ENCODE measurements at places on chromosomes 5 and 9.

DNA sequence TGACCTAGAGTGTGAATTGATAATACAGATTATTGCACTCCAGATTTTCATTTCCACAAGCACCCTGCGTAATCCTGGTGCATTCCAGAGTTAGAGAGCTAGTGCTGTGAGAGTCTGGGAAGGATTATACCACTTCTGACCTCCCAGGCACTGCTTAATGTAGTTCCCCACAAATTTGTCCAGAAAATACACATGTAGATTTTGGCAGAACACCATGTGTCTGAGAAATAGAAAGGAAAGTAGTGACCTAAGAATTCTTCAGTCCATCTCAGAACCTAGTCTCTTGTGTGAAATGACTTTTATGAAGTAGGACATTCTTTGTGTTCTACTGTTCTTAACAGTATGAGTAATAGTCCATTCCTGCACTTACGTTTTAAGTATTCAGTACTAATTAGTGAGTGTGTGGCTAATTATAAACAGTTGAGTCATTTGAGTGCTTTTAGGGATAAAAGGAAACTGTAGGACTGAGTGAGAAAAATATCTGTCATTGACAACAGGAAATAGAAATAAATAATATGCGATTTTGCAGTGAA is 27.8 kb upstream of the PTPDC1 start:
- no peak for DNase-seq

- no peak for DNase-seq
Observed at GRCh38 chr5:115979201-115980041, 17.1 kb downstream of the LVRN start.

DNA sequence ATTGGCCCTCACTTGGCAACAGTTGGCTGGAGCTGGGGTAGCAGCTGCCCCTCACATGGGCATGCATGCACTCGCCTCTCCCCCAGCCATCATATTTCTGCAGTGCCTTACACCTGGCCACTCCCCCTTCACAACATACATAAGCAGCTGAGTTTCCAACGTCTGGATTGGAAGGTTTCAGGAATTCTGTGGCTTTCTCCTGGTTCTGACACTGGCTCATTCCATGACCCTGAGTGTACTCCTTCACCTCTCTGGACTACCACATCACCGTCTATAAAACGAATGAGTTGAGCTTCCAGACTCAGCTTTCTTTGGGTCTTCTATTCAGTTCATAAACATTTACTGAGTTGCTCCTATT is 84.3 kb downstream of the GALNT10 start:
- no peak for DNase-seq

- no peak for DNase-seq
Observed at GRCh38 chr5:88734191-88734640, 148.8 kb downstream of the MEF2C start.

GRCh38 chr5:264338-264737 is 7.1 kb upstream of the PDCD6 start:
- no peak for DNase-seq

DNA sequence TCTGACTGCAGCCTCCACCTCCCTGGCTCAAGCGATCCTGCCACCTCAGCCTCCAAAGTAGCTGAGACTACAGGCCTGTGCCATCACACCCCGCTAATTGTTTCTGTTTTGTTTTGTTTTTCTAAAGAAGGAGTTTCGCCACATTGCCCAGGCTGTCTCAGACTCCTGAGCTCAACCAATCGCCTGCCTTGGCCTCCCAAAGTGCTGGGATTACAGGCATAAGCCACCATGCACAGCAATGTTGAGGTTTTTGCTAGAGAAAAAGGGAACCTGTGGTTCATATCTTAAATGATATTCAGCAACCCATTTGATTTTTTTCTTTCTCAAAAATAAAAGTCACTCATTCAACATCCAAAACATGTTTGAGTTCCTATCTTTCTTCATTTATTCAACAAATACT is 20.4 kb upstream of the DELE1 start:
- DNase-seq = no peak

DNA sequence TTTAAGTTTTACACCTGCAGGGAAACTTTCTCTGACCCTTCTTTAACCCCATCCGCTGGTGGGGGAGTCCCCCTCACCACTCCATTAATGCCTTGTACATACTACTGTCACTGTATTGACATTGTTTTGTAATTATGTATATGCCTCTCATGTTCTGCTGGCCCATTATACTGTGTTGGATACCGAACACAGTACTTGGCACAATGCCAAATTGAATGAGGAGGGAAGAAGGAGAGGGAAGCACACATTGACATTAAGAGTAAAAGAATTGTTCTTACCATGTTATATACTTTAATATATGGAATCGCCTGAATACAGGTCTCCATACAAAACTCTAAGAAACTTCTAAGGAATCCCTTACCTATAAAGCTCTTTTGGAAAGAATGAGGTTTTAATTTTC is 73.6 kb upstream of the GRHPR start:
- no peak for DNase-seq

- DNase-seq = no peak
Observed at GRCh38 chr5:133917785-133918184, 50.6 kb downstream of the C5orf15 start.

DNA sequence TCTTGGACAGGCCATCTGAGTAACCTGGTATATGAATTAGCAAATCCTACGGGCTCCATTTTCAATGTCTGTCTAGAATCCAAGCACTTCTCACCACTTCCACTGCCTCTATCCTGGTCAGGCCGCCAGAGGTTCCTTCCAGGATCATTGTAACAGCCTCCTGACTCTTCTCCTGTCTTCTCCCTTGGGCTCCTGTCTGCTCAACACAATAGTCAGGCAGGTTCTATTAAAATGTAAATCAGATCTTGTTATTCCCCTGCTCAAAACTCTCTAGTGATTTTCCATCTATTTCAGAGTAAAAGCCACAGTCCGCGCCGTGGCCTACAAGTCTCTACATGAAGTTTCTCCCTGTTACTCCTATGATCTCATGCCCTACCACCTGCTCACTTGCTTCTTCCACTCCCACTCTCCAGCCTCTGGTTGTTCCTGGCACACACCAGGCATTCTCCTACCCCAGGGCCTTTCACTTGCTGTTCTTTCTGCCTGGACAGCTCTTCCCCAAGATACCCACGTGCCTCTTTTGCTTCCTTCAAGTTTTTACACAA is 21.7 kb downstream of the ZNF366 start:
- DNase-seq = no peak

DNA sequence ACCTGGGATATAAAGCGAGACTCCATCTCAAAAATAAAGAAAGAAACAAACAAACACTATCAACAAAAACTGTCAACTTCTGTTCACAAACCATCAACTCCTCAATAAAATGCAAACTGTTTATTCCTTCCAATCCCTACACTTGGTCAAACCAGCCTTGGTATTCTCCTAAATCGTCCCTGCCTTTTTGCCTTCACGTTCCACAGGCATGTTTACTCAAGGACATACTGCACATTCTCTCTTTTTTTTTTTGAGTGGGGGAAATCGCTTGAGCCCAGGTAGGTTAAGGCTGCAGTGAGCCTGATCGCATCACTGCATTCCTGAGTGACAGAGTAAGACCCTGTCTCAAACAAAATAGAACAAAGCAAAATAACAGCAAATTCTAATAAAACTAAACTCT is 13.0 kb downstream of the UBAP2 start:
- DNase-seq = no peak

GRCh38 chr5:65190328-65191053 is 291.2 kb downstream of the ADAMTS6 start:
- peak; percentile 62 for DNase-seq

DNA sequence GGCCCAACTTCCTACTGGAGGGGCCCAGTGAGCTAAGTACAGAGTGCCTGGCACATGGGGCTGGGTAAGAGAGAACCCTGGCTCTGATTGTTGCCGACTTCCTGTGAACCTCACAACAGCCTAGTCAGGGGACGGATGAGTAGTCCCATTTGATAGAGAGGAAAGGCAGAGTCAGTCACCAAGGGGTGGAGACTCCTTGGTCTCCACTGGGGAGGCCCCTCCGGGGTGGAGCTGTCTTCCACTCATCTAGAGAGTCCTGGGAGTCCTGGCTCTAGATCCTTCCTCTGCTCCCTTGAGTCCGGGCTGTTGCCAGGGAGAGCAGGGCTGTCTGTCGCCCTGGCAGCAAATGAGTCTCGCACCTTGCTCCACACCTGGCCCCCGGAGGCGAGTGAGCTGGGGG is 8.0 kb downstream of the GRK6 start:
- DNase-seq = peak; percentile 62

DNA sequence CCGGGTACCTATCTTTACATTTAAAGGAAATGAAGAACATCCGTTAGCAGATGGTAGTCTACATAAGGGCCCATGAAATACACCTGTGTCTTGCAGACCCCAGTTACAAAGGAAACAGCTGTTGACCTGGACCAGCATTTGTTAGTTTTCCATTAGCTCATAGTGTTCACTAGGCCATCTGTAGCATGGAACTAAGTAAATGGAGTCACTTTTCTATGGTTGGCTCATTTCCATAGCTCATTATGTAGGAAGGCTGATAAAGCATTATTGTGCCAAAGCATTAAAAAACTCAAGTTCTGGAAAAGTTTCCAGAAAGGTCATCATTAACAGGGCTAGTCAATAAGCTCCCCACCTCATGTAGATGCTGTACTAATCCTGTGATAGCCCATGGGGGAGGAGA is 62.1 kb downstream of the PCSK1 start:
- no peak for DNase-seq

GRCh38 chr5:42566652-42567295 is 143.5 kb downstream of the GHR start:
- no peak for DNase-seq

- DNase-seq = no peak
Observed at GRCh38 chr9:19378647-19379046, 1.4 kb downstream of the RPS6 start.

DNA sequence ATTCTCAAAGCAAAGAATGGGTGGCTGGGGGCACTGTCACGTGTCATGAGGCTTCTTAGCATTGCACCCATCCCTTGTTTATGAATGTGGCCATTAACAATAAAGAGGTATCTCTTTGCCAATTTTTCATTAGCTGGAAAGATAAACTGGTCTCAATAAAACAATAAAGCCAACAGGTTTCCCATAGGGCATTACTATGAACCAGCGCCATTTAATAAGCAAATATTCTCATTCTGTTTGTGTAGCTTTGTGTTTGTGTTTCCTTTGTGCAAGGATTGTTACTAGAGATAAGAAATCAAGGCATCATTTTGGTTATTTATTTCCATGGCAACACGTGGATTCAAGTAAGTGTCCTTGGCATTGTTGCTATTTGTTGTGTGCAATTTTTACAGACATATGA is 37.6 kb upstream of the CAST start:
- no peak for DNase-seq

DNA sequence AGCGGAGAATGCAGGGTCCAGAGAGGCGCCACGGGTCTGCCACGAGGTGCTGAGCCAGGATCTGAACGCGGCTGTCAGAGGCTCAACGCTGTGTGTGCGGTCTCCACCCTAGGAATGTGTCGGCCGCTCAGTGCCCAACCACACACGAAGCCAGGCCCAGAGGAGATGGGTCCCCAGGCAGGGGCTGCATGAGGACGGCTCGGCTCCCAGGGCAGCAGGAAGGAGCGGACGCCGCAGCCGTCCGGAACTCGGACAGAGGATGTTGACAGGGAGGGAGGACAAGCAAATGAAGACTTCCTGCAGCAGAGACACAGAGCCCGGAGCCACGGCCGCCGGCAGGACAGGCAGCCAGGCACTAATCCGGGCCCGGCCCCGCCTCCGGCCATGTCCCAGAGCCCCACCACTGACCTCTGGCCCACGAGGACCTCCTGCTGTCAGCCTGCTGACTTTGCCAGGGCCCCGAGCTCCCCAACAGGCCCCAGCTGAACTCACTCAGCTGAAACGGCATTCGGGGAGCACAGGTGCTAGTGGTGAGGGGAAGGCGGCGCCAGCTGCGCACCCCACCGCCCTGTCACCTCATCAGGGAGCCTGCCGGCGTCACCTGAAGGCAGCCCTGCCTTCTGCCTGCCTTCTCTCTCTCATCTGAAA is 12.7 kb downstream of the VAV2 start:
- DNase-seq = no peak

- DNase-seq = no peak
Observed at GRCh38 chr5:149379177-149379761, at the start of gene IL17B. Gene IL17B, minus strand, starts transcription at chr5:149379292. Its CDS starts 67 bp downstream, at chr5:149379225.

- no peak for DNase-seq
Observed at GRCh38 chr5:65623482-65623881, 651 bp downstream of the TRIM23 start.

- DNase-seq = no peak
Observed at GRCh38 chr9:68637020-68637419, 68.0 kb upstream of the PIP5K1B start.

DNA sequence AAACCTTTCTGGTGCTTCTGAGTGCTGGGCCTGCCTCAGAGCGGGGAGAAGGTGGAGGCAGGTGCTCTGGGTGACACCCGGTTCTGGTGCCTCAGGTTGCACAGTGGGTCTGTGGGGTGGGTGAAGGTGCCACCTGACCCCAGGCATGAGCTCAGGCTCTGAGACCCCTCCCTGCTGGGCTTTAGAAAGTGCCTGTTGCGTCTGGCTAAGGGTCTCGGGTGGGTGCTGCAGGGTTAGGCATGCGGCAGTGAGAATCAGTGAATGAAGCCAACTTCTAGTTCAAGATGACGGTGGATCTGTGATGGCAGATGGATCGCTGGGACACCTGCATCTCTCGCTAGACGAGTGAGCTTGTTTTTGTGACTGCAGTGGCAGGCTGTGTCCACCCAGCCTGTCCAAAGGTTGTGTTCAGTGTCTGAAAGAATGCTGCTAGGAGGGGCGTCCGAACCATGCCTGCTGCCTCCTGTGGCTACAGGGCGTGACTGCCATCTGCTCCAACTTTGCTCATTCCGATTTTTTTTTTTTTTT is 5.0 kb downstream of the SQSTM1 start:
- no peak for DNase-seq

- DNase-seq = no peak
Observed at GRCh38 chr5:117457656-117458055, 883.0 kb upstream of the SEMA6A start.

GRCh38 chr5:82735160-82735789 is 341.9 kb downstream of the TMEM167A start:
- no peak for DNase-seq

DNA sequence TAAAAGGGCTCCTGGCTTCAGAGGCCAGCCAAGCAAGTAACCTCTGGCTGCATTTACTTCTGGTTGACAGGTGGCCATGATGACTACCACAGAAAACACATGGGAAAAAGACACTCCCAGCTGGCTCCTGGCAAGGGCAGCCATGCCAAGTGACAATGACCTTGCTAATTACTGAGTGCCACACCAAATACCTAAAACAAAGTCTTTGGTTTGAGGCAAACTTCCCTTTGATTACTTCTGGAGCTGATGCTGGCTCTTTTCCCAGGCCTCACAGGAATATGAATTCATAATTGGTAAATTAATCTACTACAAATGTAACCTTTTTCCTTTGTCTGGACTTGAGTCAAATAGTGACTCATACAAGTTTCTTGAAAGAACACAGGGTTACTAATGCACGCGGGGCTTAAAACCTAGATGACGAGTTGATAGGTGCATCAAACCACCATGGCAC is 61.0 kb downstream of the LPAR1 start:
- no peak for DNase-seq

- no peak for DNase-seq
Observed at GRCh38 chr5:150111122-150111521, 24.8 kb upstream of the CSF1R start.

- DNase-seq = no peak
Observed at GRCh38 chr5:36619012-36619635, 12.7 kb downstream of the SLC1A3 start.

- DNase-seq = no peak
Observed at GRCh38 chr5:65774346-65774745, 52.3 kb downstream of the NLN start.

- DNase-seq = no peak
Observed at GRCh38 chr5:64670277-64670676, 20.0 kb upstream of the SHISAL2B start.

GRCh38 chr5:89016741-89017303 is 133.8 kb upstream of the MEF2C start:
- DNase-seq = no peak

Measured in stimulated activated effector memory CD8-positive, alpha-beta T cell treated with anti-CD3 and anti-CD28 coated beads, Interleukin-12 subunit alpha, Interleukin-12 subunit beta, amount 100 ng/mL, for 72 hours (primary cell).